ENCODE measurements at places on chromosomes 12 and 14.

GRCh38 chr14:36096090-36096489 is 80.4 kb downstream of the PTCSC3 start:
- DNase-seq: no peak

DNA sequence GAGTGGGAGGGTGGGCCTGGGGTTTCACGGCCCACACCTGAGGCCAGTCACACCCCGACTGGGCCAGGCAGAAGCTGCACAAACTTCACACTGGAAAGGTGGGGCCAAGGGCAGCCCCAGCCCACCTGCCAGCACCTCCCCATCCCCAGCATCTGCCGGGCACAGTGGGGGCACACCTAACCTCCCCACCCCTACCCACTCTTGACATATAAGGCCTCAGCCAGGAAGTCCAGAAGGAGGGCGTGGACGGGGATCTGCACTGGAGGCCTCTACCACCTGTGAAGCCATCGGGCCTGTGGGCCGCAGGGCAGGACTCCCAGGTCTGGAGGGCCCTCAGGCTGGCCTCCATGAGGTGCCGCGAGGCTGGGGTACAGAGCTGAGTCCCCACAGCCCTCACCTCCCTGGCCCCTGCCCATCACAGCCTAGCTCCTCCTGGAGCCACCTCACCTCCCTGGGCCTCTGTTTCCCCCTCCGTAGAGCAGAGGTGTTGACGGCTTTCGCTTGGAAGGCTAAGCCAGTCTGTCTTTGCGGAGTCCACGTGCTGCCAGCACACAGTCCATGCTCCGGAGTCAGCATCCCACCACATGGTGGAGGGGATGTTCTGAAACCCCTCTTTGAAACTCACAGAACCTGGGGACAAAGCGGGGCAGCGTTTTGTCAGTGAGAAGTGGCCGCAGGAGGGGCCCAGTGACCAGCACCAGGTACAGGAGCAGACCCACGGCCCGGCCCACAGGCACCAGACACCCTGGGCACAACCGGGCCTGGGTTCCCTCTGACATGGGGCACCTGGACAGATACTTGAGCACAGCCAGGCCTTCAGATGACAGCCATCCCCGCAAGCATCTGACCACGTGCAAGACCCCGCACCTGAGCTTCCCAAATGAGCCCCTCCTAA is 38.2 kb upstream of the INF2 start:
- DNase-seq: no peak

DNA sequence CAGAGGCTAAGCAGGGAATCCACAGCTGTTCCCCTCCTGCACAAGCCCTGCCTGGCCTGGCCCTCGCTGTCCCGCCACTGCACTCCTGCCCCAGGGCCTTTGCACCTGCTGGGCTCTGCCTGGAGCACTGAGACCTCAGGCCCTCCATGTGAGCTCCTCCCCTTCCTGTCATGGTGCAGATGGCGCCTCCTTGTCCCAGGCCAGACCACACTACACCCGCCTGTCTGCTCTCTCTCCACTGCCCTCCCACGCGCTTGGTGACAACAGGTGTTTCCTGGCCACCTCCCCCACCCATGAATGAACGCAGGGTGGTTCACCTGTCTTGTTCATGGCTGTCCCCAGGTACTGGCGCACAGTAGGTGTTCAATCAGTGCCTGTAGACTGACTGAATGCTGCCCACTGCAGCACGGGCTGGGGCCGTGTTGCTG is 82.9 kb downstream of the NCOR2 start:
- no peak for DNase-seq

GRCh38 chr12:67671892-67672291 is 23.3 kb downstream of the DYRK2 start:
- no peak for DNase-seq

DNA sequence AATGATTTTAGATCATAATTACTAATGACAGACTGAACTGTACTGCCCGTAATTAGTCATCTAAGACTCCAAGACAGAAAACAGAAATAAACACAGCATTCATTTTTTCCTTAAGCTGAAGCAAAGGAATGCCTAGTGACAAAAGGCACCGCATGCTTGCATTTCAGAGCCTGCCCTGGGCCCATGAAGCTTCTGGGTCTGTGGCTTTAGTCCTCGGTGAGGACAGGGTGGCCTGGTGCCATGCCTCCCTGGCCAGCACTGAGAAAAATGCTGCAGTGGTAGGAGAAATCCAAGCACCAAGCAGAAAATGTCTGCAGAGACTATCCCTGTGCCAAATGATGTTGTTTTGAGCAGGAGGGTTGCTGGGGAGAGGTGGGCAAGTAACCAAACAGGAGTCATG is 171.6 kb downstream of the CALM1 start:
- no peak for DNase-seq

GRCh38 chr14:102046337-102047278 is 40.2 kb downstream of the HSP90AA1 start:
- DNase-seq: no peak

GRCh38 chr14:76583805-76584204 is 177.5 kb upstream of the VASH1 start:
- DNase-seq: no peak

- DNase-seq: no peak
Measured at GRCh38 chr14:29274890-29275596, 508.5 kb downstream of the FOXG1 start.

GRCh38 chr12:10165421-10165820 is 6.5 kb downstream of the OLR1 start:
- DNase-seq: no peak

DNA sequence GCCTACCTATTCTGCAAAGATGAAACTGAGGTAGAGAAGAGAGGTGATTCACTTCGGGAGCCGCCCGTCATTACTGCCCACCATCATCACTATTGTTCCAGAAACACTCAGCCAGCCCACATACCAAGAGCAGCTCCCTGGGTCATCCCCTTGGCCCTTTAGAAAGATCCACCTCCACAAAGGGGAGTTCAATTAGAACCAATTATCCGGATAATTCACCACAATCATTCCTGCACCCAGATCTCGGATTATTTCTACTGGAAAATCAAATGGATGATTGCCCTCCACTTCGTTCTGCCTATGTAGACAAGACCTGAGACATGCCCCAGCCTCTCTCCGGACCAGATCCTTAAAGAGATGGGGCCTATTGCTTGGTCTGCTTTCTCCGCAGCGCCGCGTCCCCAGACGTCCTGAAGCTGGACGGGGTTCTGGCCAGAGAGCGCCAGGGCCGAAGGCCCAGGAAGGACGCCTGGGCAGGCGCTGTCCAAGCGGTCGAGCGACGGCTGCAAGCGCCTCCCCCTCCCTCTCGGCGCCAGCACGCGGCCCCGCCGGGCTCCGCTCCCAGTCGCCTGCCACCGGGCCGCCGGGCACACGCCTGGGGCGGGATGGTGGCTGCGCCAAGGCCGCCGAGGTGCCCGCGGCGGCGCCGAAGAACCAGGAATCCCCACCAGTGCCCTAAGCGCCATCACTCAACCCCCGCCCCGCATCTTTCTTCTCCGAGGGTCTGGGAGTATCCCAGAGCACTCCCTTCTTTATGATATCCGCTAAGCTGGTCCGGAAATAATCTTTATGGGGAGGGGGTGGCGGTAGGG is 1.3 kb upstream of the ASCL1 start:
- DNase-seq: no peak

DNA sequence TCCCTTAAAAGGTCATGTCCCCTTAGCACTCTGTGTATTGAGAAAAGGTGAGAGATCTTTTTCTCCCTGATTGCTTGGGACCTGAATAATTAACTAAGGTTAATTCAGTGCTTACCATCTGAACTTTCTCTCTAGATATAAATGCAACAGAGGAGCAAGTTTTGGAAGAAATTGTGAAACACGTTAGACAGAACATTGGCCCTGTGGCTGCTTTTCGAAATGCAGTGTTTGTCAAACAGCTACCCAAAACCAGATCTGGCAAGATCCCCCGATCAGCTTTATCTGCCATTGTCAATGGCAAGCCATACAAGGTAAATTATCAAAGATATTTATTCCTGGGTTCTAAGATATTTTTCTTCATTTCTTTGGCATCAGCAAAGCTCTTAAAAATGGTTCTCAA is 175.5 kb downstream of the ACSS3 start:
- DNase-seq: no peak

GRCh38 chr12:81644503-81644902 is 114.6 kb downstream of the PPFIA2 start:
- DNase-seq: no peak

- no peak for DNase-seq
Measured at GRCh38 chr14:103329401-103330347, 4.4 kb upstream of the EIF5 start.

GRCh38 chr12:94282675-94283074 is 134.3 kb downstream of the PLXNC1 start:
- DNase-seq: no peak

- no peak for DNase-seq
Measured at GRCh38 chr12:53292426-53292825, 2.9 kb upstream of the PFDN5 start.

DNA sequence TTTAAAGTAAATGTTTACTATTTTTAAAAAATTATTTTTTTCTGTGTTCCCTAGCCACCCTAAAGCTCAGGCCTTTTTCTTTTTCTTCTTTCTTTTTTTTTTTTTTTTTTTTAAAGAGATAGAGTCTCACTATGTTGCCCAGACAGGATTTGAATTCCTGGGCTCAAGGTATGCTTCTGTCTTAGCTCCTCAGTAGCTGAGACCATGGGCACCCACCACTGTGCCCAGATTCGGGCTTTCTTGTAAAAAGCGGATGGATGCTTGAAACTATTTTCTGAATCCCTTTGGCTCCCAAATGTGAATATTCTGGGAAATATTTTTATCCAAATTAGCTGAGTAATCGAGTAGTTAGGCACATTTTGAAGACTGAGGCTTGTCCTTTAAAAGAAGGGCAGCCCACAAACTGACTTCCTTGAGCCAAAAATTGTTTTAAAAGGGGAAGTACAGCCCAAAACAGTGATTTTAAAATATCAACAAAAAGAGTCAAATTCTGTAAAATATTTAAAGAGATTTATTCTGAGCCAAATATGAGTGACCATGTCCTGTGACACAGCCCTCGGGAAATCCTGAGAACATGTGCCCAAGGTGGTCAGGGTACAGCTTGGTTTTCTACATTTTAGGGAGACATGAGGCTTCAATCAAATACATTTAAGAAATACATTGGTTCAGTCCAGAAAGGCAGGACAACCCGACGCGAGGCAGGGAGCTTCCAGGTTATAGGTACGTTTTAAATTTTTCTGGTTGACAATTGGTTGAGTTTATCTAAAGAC is 28.8 kb upstream of the HIGD1C start:
- no peak for DNase-seq

- DNase-seq: no peak
Measured at GRCh38 chr12:41552588-41552987, 364.5 kb downstream of the PDZRN4 start.

GRCh38 chr14:98822917-98823316 is 449.1 kb downstream of the BCL11B start:
- DNase-seq: no peak

- no peak for DNase-seq
Measured at GRCh38 chr12:99670635-99671034, 23.1 kb downstream of the GARIN6 start.

DNA sequence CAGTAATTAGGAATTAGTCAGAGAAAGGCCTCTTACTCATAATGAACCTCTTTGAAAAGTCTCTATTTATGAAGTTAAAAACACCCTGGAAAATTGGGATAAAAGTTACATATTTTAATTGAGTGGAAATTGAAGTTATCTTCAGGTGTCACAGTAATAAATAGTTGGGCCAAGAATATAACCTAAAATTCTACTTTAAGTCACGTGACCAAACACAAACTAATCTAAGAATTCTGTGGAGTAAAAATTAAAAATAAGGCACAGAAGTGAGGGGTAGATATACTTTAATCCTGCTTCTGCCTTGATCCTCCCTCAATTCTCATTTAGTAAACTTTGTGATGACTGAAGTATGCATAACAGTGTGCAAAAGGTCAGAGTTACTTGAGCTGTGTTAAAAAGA is 226.4 kb downstream of the NAV3 start:
- no peak for DNase-seq

DNA sequence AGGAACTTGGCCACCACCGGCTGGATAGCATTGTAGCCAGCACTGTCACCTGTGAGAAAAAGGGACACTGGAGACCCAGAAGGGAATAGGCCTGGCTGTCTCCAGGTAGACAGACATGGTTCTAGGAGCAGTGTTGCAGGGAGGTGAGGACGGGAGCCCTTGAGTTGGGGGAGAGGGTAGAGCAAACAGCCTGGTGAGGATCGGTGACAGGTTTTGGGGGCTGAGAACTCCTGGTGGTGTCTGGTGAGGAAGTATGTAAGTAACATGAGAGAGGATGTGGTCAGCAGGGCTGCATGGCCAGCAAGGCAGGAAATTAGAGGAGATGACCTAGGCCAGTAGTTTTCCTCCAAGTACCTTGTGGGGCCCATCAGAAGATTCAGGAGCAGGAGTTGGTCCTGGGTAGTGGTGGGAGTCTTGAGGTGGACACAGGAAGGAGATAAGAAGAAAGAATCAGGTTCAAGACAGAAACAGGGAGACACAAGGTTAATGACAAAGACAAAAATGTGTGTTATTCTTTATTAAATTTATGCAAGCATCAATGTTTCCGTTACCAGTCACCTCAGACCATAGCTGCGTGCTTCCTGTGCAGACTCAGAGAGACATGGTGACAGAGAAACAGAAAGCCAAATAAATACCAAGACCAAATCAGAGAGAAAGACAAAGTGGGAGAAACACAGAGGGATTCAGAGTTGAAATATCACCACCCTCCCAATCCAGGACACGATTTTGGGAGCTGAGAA is at the start of gene ARHGAP9:
ARHGAP9 (minus strand) TSS at position 491 of the 740 bp plus-strand sequence; CDS start at position 31, 460 bp downstream.
- no peak for DNase-seq

DNA sequence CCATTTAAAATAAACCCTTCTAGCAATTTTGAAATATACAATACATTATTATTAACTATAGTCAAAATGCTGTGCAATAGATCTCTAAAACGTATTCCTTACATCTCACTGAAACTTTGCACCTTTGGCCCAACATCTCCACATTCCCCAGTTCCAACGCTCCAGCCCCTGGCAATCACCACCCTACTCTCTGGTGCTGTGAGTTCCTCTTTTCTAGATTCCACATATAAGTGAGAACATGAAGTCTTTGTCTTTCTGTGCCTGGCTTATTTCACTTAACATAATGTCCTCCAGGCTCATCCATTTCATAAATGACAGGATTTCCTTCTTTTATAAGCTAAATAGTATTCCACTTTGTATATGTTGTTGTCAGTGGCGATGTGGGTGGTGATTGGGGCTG is 194.7 kb upstream of the RTL1 start:
- no peak for DNase-seq

Measured in stimulated activated CD8-positive, alpha-beta memory T cell treated with anti-CD3 and anti-CD28 coated beads, Interleukin-15, amount 100 ng/mL, for 4 hours (primary cell).